ENCODE measurements at places on chromosomes 5 and 9.

DNA sequence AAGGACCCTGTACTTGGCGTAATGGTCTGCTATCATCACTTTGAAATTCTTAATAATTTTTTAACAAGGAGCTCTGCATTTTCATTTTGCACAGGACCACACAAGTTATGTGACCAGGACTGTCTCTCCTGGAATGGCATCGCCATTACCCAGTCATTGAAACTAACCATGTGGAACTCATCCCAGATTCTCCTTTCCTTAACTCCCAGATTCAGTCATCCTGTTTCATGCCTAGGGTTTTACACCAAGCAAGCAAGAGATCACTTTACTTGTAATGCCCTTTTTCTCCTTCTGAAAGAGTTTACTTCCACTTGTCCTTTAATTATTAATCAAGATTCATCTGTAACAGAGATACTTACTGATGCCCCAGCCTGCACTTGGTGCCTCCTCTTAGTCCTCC is 12.0 kb downstream of the FRMD3 start:
- DNase-seq = no peak

DNA sequence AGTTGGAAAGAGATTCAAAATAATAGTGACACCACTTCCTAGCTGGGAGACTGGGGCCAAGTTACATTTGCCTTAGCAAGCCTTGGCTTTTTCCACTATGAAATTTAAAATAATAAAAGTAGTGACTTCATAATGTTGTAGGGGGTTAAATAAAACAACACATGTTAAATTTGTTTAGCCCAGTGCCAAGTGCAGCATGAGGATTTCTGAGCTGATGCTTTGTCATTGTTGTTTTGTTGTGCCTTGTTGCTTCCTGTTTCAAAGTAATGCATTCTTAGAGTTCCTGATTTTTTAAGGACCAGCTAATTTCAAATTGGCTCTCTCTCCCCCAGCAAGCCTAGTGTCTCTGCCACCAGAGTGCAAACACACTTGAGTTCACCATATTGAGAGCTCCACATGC is 270.7 kb upstream of the PAPPA start:
- no peak for DNase-seq

DNA sequence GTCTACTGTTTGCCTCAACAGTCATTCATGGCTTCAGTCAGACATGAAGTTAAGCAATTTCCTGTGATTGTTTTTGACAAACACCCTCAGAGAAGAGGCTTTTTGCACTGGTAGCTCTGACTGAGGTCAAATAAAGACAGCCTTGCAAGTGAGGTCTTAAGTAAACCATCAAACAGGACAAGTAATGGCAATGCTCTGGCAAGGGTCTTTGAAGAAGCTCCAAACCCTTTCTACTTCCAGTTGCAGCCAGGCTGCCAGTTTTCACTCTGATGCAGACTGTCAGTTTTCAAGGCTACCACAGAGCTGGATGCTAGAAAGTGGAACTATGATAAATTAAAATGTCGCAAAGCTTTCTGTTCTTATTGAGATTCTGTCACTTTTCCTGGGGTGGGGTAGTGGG is 421.5 kb upstream of the PTGER4 start:
- DNase-seq = no peak

DNA sequence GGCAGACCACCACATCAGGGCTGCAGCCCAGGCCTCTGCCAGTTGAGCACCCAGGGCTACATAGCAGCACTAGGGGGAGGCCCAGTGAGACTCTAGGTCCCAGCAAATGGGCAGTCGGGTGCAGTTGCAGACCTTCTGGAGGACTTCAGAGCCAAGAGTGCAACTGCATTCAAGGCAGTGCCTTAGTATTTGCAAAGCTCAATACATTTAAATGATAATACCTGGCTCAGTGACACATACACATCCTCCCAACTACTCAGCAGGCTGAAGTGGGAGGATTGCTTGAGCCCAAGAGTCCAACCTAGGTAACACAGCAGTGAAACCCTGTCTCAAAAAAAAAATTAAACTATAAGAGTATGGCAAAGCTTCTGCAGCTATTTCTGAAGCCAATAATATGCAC is 38.6 kb upstream of the TMOD1 start:
- no peak for DNase-seq

DNA sequence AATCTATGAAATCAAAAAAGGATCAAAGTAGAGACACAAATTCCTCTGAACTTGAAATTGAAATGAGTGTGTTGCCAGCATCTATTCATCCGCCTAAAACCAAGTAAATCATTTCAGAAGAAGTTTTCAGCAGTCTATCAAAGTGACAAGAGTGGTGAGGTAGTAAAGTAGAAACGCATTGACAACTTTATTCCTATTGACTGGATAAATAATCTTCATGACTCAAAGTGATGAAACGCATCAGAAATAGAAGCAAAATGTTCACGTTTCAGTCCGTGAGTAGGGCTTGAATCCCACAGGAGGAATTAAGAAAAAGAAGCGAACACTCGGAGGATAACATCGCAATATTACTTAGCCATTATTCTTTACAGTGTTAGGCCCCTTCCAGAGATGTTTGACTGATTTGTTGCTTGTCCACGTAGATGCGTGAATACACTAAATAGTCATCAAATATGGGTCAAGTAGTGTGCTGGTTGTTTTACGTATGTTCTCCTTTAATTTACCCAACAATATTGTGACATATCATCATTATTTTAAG is 314.4 kb downstream of the PLK2 start:
- no peak for DNase-seq

GRCh38 chr9:71767776-71768321 is 464 bp downstream of the CEMIP2 start:
- no peak for DNase-seq

DNA sequence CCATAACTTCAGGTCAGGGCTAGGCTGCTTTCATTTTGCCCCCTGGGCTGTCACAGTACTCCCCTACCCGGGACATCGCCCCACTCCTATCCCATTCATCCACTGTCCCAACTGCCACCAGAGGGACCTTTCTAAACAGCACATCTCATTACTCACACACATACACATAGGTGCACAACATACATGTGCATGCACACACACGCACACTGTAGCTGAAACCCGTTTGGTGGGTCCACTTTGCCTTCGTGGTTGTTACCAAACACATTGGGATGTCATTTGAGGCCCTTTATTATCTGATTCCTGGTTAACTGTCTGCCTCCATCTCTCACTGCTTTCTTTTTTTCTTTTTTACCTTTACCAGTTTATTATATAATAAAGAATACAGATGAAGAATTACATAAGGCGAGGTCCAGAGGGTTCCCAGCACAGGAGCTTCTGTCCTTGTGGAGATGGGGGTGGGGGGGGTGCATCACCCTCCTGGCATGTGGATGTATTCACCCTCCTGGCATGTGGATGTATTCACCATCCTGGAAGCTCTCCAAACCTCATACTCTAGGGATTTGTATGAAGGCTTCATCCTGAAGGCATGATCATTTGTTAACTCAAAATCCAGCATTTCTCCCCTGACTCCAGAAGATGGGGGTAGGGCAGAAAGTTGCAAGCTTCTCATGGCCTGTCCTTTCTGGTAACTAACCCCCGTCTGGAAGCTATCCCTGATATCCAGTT is 186.0 kb downstream of the GOLPH3 start:
- no peak for DNase-seq

- DNase-seq = no peak
Observed at GRCh38 chr9:133731876-133732638, 6.1 kb downstream of the SARDH start.

GRCh38 chr5:56814963-56815657 is at the start of gene MAP3K1:
Gene MAP3K1, plus strand, starts transcription at chr5:56815549. Its CDS starts 25 bp downstream, at chr5:56815574.
- peak; percentile 63 for DNase-seq

- no peak for DNase-seq
Observed at GRCh38 chr5:143114481-143114880, 289.0 kb downstream of the NR3C1 start.

DNA sequence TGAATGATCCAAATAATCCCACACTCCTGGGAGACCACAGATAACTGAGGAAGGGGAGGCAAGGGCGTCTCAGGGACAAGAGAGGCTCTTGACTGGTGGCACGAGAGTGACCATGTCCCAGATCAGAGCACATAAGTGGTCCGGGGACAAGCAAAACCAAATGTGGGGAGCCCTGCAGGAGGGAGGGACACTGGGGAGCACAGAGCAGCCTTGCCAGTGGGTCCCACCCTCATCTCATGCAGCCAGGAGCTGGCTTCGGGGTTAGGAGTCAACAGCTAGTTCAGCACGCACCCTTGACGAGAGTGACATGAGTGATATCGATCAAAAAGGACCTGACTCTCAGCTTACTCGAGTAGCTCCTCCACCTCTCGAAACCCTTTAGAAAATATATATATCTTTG is 16.5 kb upstream of the UBE2QL1 start:
- no peak for DNase-seq

DNA sequence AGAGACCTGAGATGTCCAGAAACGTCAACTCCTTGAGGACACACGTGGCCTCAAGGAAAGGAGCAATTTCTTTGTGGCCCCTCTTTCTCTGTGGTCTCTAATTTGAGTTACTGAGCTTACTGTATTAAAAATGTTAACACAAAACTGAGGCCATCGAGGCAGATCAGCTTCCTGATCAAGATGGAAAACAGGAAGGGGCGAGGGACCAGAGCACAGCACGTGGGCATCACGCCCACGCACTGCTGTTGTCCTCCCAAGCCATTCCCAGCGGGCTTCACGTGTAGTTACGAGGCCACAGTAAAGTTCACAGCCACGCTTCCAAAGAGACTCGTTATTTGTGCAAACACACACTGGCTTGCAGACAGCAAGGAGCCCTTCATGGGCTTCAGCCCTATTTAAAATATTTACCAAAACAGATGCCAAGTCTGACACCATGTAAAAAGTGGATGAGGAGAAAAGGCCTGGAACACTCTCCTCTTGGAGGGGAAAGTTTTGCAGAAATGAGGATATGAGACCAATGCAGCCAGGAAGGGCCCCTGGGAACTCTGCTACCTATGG is 149.5 kb downstream of the ROR2 start:
- no peak for DNase-seq

- peak; percentile 65 for DNase-seq
Observed at GRCh38 chr9:100352727-100353505, at the start of gene TEX10. Gene TEX10, minus strand, starts transcription at chr9:100352942. Its CDS starts 3,579 bp downstream, at chr9:100349363.

GRCh38 chr5:1568201-1568979 is 44.6 kb upstream of the LPCAT1 start:
- DNase-seq = no peak

DNA sequence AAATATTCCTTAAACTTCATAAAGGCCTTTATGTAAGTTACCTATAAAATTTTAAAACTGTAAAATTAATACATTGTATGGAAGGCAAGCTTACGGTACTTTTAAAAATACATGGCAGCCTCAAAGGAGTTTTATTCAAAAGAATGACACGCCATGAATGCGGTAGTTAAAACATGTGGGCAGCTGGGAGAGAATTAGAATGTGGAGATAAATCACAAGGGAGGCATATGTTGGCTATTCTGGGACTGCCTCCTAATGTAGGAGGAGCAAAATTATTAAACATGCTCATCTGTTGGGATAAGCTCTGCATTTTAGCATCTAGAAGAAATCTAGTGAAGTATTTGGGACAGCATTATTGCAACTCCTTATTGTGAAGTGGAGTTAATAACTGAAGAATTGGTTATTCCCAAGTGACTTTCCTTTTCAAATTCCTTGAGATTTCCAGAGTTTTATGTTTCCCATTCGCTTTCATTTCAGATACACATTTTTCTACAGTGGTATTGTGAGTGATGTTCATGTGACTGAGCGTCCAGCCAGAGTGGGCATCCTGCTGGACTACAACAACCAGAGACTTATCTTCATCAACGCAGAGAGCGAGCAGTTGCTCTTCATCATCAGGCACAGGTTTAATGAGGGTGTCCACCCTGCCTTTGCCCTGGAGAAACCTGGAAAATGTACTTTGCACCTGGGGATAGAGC is 109.4 kb downstream of the CMYA5 start:
- DNase-seq = no peak

- DNase-seq = no peak
Observed at GRCh38 chr9:122190597-122191381, 31.1 kb downstream of the MORN5 start.

DNA sequence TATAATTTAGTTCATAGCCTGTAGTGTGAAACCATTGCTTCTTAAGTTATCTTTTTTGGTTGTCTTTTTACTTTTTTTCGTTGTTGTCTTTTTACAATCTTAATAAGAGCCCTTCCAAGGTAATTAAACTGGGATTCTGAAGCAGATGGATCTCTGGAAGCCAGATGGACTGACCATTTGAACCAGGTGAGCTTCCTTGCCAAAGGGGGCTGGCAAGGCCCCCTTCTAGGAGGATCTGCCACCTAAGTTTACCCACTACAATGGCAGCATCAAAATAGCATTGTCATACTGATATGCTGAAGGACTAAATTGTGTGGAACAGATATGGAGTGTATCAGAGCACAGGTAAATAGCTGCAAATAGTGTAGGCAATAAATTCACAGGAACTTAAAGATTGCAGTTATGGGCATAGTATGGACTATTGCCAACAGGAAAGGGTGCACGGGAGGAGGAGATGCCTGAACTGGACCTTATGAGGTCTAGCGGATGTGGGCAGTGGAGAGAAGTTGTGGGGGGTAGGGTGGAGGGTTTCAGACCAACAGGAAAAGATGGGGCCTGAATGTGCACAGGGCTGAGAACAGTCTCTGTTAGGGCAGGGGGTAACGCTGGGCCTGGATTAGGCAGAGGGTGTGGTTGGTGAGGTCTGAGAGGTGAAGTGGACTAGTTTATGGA is 61.5 kb upstream of the CTXN3 start:
- no peak for DNase-seq

DNA sequence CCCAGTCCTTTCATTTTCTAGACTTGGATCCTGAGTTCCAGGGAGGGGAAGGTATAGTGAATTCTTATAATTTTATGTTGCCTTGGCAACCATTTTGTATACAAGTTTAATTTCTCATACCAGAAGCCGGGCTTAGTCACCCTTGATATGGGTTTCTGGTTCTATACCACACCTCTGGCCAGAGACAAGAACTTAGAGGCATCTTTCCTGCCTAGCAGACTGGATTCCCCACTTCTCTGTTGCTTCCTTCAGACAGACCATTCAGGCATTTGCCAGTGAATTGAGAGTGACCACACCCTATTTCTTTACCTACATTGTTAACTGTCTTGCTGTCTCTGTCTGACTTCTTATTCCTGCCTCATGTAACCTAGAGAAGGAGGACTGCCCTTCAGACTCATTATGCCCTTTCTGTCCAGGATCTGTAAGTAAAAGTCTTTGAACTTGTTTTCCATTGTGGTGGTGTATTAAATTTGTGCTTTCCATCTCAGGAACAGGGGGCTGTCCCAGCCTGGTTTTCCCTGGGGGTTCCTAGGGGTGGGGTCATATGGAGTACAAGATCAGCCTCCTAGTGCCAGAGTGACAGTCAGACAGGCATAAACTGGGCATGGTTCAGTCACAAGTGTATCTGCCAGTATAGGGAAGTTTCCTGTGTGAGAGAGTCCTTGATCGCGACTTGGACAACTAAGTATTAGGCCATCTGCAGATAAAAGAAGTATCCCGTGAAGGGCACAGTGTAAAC is 27.4 kb downstream of the TNFSF8 start:
- DNase-seq = no peak

DNA sequence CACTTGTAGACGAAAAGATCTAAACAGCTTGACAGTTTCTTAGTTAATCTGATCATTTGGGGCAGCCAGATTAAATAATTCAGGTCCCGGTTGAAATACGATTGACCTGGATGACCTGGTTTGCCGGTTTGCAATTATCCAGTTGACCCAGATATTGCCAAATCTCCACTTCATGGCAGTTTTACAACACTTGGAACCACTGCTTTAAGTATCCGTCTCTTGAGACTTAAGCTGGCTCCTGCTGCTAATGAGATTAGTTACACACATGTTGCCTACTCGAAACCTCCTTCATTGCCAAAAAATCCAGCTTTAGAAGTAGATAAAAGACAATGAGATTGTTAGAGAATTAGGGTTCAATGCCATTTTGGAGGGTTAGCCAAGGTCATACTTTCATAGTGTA is 136.2 kb upstream of the HAPLN1 start:
- DNase-seq = no peak

GRCh38 chr5:98961665-98962344 is 33.0 kb upstream of the CHD1 start:
- DNase-seq = no peak
